ENCODE measurements at places on chromosomes 16 and 17. TPM values are rescaled to one million over a fixed set of nuclear protein-coding genes. Genes with fewer than 3 reads are reported as not detected.

SOCS1 gene
- total RNA-seq = 6.7 TPM

DNA sequence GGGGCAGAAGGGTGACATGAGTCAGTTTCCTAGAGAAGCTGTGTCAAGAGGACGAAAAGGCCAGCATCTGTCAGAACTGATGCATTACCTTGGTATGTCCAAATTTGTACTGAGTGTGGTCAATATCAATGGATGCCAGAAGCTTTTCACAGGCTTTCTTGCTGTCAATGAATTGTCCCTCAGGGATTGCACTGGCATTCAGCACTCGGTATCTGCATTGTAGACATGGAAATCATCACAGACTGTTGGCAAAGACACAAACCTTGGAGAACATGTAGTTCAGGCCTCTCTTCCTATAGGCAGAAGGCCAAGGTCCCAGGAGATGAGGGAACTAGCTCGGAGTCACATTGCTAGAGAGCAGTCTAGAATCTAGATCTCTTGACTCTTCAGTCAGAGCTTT is 16.6 kb downstream of the MYH3 start:
- peaks cover 67% of the 10 kb centered on the region for H3K27me3 ChIP-seq
- H3K4me1 ChIP-seq = no peaks in the 10 kb centered on the region
- no peak for DNase-seq
- no peaks in the 10 kb centered on the region for H3K36me3 ChIP-seq
- H3K4me3 ChIP-seq = no peak overlapping the region

DNA sequence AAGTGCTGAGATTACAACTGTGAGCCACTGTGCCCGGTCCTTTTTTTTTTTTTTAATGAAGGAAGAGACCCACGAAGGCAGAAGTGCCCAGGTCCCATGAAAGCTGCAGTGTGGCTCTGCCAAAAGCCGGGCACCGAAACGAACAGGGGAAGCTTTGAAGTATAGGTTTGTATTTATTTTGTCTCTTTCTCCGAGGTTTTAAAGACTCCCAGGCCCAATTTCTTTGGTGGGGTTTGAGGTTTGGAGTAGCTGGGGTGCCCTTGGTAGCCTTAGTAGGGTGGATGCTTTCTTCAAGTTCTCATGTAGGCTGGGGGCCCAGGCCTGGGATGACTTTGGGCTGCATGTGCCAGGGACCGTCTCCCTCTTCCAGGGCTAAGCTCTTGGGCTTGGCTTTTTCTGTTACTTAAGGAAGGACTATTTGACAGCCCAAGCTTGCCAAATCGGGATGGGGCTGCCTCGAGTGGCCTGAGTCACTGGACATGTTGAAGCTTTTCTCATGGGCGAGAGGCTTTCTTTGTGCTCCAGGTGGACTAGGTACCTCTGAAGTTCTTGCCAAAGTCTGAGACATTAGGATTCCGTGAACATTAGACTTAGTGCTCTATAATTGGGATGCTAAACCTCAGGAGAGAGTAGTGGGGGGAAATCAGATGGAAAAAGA is 66.3 kb downstream of the WIPI1 start:
- no peaks in the 10 kb centered on the region for H3K36me3 ChIP-seq
- H3K4me3 ChIP-seq = no peak overlapping the region
- no peaks in the 10 kb centered on the region for H3K27me3 ChIP-seq
- DNase-seq = no peak
- H3K27ac ChIP-seq = no peak overlapping the region
- no peaks in the 10 kb centered on the region for H3K4me1 ChIP-seq

DNA sequence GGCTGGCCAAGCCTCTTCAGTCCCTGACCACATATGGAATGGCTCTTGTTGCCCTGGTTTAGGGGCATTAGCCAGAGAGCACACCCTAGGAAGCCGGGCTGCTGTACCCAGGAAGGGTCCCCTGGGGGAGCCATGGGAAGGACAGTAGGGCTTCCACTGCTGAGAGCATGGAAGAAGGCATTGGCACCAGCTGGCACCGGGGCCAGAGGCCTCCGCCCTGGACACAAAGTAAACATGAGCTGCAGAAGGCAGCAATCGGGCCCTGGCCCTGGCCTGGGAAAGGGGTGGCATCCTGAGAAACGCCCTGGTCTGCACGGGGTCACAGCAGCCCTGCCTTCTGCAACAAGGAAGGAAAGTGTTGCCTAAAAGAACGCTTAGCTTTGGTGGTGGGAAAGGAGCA is 49.4 kb downstream of the VAC14 start:
- no peak for DNase-seq
- peaks cover 37% of the 10 kb centered on the region for H3K4me1 ChIP-seq

- peak overlapping the region; percentile 38 for H3K27ac ChIP-seq
- peaks cover 9% of the 10 kb centered on the region for H3K4me1 ChIP-seq
- no peaks in the 10 kb centered on the region for H3K36me3 ChIP-seq
- DNase-seq = peak; percentile 58
- H3K4me3 ChIP-seq = no peak overlapping the region
Observed at GRCh38 chr17:57357392-57357784, 101.1 kb downstream of the MSI2 start.

TLCD2 gene
- 6.1 TPM for total RNA-seq

GRCh38 chr16:23640931-23641765 is at the start of the genes DCTN5 and PALB2:
TSS of gene DCTN5 (plus strand) at chr16:23641466. CDS start at chr16:23641543, 77 bp downstream.
TSS of gene PALB2 (minus strand) at chr16:23641310. CDS start at chr16:23641157, 153 bp downstream.
- H3K27me3 ChIP-seq = no peaks in the 10 kb centered on the region
- H3K4me1 ChIP-seq = peaks cover 14% of the 10 kb centered on the region
- H3K36me3 ChIP-seq = peaks cover 24% of the 10 kb centered on the region
- H3K4me3 ChIP-seq = peak within 1 kb of the TSS; percentile 87

- H3K27me3 ChIP-seq = peaks cover 20% of the 10 kb centered on the region
- no peak for DNase-seq
- H3K36me3 ChIP-seq = no peaks in the 10 kb centered on the region
- no peaks in the 10 kb centered on the region for H3K4me1 ChIP-seq
Observed at GRCh38 chr16:17964196-17964595, 372.3 kb downstream of the NPIPA8 start.

GRCh38 chr17:15930426-15930825 is 14.5 kb upstream of the ADORA2B start:
- DNase-seq = no peak
- no peaks in the 10 kb centered on the region for H3K36me3 ChIP-seq
- no peak overlapping the region for H3K4me3 ChIP-seq
- peaks cover 7% of the 10 kb centered on the region for H3K4me1 ChIP-seq
- no peaks in the 10 kb centered on the region for H3K27me3 ChIP-seq
- H3K27ac ChIP-seq = no peak overlapping the region

USP6 gene
- 0.11 TPM for total RNA-seq

DNA sequence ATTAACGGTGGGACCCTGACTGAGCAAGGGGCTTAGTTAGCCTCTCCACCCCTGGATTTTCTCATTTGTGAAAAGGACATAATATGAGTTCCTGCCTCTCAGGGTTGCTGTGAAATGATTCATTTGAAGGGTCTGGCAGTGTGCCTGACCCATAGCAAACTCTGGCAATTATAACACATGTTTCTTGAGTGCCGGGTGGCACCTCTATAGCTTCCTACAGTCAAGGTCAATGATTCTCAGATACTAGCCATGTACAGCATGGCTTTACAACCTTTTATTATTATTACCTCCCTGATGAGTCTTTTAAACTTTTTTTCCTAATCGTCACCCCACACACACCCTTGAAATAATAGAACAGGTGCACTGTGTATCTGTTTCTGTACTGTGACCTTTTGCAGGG is 42.1 kb downstream of the TMEM114 start:
- DNase-seq = no peak
- no peaks in the 10 kb centered on the region for H3K4me1 ChIP-seq
- no peaks in the 10 kb centered on the region for H3K36me3 ChIP-seq
- peaks cover 96% of the 10 kb centered on the region for H3K27me3 ChIP-seq
- no peak overlapping the region for H3K4me3 ChIP-seq
- H3K27ac ChIP-seq = no peak overlapping the region

DNA sequence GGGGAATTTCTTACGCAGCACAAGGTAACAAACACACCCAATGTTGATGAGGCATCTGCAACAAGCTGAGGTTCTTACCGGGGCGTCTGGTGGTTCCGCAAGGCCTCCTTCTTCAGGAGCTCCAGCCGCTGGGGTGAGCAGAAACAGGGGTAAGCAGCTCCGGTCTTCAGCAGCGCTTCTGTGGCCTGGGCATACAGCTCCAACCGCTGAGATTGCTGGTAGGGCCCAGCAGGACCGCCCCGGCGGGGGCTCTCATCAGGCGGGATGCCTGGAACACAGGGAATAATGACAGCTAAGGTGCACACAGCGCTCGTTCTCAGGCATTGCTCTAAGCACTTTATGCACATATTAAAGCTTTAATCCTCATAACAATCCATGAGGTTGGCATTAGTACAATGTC is 12.7 kb downstream of the EARS2 start:
- H3K36me3 ChIP-seq = peaks cover 24% of the 10 kb centered on the region
- H3K4me3 ChIP-seq = no peak overlapping the region
- H3K27ac ChIP-seq = no peak overlapping the region

DNA sequence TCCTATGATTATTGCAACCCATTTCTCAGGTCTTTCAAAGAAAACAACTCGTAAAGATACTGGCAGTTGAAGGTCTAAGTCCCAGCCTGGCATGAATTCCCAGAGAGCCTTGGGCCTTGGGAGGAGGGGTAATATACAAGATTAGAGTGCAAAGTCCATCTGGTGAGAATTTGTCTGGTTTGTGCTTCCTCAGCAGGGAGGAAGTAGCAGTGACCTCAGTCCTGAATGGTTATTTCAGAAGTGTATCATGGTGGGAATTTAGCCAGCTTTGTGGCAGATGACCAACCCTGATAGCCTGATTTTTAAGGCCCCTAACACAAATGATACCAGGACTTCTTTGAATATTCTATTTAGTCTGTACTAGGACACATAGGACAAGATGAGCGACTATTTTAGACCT is 151.2 kb upstream of the TBX2 start:
- H3K27ac ChIP-seq = no peak overlapping the region
- H3K4me3 ChIP-seq = no peak overlapping the region
- H3K27me3 ChIP-seq = no peaks in the 10 kb centered on the region
- H3K4me1 ChIP-seq = no peaks in the 10 kb centered on the region

CMTM2 gene
- total RNA-seq = 0.65 TPM

SGCA gene
- not detected for total RNA-seq

GSG1L gene
- not detected for total RNA-seq

RDM1 gene
- total RNA-seq = 15.5 TPM

- no peaks in the 10 kb centered on the region for H3K4me1 ChIP-seq
- H3K27me3 ChIP-seq = peaks cover 8% of the 10 kb centered on the region
- no peak for DNase-seq
- no peak overlapping the region for H3K4me3 ChIP-seq
Observed at GRCh38 chr16:73189136-73189535, 141.2 kb upstream of the ZFHX3 start.

PLA2G10 gene
- total RNA-seq = 5.8 TPM

GRCh38 chr17:34606763-34607162 is 27.4 kb downstream of the TMEM132E start:
- no peak overlapping the region for H3K4me3 ChIP-seq
- DNase-seq = no peak
- peaks cover 66% of the 10 kb centered on the region for H3K27me3 ChIP-seq
- H3K4me1 ChIP-seq = no peaks in the 10 kb centered on the region
- no peaks in the 10 kb centered on the region for H3K36me3 ChIP-seq

GRCh38 chr17:63490329-63490728 is 13.5 kb downstream of the ACE start:
- no peak overlapping the region for H3K4me3 ChIP-seq
- H3K36me3 ChIP-seq = no peaks in the 10 kb centered on the region

DNA sequence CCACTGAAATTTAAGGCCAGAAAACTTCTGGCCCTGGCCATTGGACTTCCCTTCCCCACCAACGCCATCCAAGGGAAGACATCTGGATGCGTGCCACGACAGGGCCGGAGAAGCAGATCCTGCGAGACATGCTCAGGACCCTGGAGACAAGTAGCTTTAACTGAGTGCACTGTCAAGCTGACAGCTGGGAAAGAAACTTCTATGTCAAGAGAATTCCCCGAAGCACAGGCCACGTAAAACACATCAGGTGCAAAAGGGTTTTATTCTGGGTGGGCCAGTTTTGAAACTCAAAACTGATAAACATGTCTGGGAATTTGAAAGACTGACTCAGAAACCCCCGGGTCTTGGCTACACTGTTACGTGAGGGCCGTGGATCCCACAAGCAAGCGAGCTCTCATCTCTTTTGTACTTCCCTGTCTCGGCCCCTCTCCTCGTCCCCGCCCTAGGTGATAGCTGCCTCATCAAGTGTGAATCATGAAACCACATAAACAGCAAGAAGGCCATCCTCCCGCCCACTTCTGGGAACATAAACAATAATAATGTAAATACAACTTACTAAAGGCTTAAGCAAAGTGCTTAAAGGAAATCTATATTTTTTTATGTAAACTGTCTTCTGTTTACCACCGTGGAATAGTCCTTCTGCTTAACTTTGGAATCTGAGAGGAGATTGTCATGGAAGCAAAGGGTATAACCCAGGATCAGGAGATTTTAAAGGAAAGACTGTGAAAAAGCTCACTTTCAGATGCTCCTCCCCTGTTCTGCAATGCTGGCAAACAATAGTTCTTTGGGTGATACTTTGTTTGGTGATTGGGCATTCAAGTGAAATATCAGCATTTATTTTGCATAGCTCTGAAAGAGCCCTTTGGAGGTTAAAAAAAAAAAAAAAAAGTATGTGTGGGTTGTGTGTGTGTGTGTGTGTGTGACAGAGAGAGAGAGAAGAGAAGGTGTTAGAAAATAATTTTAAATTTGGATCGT is 406.0 kb upstream of the MAF start:
- H3K4me1 ChIP-seq = peaks cover 18% of the 10 kb centered on the region
- H3K27me3 ChIP-seq = no peaks in the 10 kb centered on the region
- H3K4me3 ChIP-seq = peak overlapping the region; percentile 29

DNA sequence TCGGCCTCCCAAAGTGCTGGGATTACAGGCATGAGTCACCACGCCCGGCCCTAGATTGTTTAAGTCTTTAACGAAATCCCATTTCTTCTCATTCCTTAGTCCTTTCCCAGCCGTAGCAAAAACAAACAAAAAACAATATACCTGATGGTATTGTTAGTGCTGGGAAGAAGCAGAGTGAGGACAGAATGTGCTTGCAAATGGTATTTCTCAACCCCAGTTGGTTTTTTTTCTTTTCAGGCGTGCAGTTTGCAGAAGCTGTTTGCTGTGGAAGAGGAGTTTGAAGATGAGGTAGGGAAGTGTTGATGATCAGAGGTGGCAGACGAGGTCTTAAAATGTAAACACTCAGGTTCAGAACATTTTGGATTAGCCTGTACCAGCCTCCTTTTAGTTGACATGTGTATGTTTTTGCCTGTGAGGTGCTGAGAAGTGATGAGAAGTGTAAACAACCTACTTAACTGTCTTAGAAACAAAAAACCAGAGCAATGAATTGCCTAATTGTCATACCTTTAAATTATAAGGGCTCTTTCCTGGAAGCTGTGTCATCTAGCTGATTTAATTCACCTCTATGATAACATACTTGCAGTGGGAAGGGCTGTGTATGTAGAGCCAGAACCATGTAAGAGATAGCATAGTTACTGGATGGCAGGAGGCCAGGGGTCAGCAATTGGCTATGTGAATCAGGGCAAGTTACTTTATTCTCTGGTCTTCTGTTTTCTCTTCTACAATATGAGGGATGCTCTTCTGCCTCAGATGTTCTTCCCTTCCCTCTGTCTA is 3.4 kb downstream of the HROB start:
- no peak for DNase-seq
- no peak overlapping the region for H3K4me3 ChIP-seq
- H3K27ac ChIP-seq = no peak overlapping the region

GPR142 gene
- not detected for total RNA-seq

GRCh38 chr17:40298726-40299125 is 10.3 kb upstream of the RARA start:
- no peak for DNase-seq
- H3K27ac ChIP-seq = no peak overlapping the region
- H3K4me1 ChIP-seq = peaks cover 6% of the 10 kb centered on the region
- peaks cover 10% of the 10 kb centered on the region for H3K36me3 ChIP-seq

All from PC-9 (cell line).